ENCODE measurements at places on chromosomes 3 and 15. TPM values are rescaled to one million over a fixed set of nuclear protein-coding genes. Genes with fewer than 3 reads are reported as not detected.

DNA sequence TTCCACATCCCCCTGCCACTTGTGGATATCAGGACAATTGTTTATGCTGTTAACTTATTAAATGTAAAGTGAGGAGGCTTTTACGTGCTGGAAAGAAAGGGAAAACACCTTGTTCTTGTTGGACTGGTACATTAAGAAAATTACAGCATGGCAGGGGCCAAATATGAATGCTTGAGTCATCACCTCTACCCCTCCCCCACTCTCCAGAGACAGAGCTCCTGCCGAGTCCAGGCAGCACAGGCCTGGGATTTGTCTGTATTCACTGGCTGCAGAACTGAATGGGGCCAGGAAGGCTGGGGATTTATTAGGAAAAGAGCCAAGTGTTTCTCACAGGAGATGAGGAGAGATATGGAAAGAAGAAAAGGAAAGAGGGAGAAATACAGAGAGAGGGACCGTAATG, 308.9 kb downstream of the EPHB1 start:
- no peak for DNase-seq
- H3K27me3 ChIP-seq = no peaks in the 10 kb centered on the region
- no peak overlapping the region for H3K4me3 ChIP-seq
- H3K36me3 ChIP-seq = no peaks in the 10 kb centered on the region

GRCh38 chr3:94776401-94776915, 713.6 kb downstream of the NSUN3 start:
- no peaks in the 10 kb centered on the region for H3K36me3 ChIP-seq
- no peak for DNase-seq
- H3K27me3 ChIP-seq = no peaks in the 10 kb centered on the region
- H3K4me3 ChIP-seq = no peak overlapping the region

DNA sequence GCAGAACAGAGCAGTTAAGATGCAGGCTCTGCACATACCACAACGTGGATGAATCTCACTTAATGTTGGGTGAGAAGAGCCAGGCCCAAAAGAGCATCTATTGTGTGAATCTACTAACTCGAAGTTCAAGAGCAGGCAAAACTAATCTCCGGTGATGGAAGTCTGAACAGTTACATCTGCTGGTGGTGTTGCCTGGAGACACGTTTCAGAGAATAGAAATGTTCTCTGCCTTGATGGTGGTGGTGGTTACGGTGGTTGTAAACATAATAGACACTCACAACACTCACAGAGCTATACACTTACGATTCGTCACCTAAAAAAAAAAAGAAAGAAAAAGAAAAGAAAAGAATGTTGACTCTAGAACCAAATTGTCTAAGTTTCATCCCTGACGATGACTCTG, 86.8 kb downstream of the LIPC start:
- DNase-seq = no peak
- H3K4me3 ChIP-seq = no peak overlapping the region
- no peaks in the 10 kb centered on the region for H3K27me3 ChIP-seq
- H3K4me1 ChIP-seq = peaks cover 38% of the 10 kb centered on the region
- H3K27ac ChIP-seq = no peak overlapping the region

GRCh38 chr3:123123716-123124616, 57.1 kb downstream of the PDIA5 start:
- H3K27me3 ChIP-seq = no peaks in the 10 kb centered on the region
- peaks cover 36% of the 10 kb centered on the region for H3K36me3 ChIP-seq
- H3K4me3 ChIP-seq = no peak overlapping the region
- H3K27ac ChIP-seq = no peak overlapping the region

GRCh38 chr3:112043621-112044201, 9.2 kb downstream of the TMPRSS7 start:
- peaks cover 2% of the 10 kb centered on the region for H3K27me3 ChIP-seq
- H3K36me3 ChIP-seq = no peaks in the 10 kb centered on the region
- peak; percentile 68 for DNase-seq
- no peak overlapping the region for H3K27ac ChIP-seq
- no peaks in the 10 kb centered on the region for H3K4me1 ChIP-seq

The OXSM gene
- total RNA-seq = 11.0 TPM

DNA sequence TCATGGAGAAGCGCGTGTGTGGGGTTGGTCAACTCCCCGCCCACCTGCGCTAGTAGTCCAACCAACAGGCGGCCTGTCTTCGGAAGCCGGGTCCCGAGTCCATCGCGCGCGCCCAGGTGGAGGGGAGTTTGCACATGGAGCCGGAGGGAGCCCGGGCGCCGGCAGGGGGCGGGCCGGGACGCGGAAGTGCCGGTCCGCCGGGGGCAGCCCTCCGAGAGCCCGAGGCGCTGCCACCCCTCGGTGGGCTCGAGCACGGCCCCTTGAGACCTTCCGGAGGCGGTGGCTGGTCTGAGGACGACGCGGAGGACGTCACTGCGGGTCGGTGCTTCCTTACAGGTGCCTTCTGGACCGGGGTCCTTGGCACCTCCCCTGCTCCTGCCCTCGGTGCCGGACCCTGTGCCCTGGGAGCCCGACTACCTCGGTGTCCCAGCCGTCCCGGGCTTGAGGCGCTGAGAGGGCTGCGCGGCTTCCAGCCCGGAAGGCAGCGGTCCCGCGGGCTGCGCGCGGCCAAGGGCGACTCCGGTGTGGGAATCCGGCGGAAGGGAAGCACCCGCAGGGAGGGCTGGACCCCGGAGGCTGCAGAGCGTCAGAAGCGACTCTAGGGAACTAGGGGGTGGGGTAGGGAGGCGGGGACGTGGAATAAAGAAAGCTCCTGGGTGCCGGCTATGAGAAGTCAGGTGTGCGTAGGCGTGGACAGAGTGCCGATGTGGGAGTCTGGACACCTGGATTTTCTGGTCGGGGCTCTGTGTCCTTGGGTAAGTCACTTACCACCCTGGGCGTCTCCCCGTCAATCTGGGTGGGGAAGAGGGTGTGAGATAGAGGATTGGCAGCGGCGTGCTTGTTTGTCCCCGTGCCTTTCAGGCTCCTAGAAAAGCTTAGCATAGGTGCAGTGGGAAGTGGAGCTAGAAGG, 212.3 kb downstream of the FGF12 start:
- peak overlapping the region; percentile 36 for H3K4me3 ChIP-seq
- H3K27me3 ChIP-seq = peaks cover 29% of the 10 kb centered on the region
- H3K4me1 ChIP-seq = peaks cover 12% of the 10 kb centered on the region

- H3K27ac ChIP-seq = no peak overlapping the region
- no peak overlapping the region for H3K4me3 ChIP-seq
- H3K27me3 ChIP-seq = no peaks in the 10 kb centered on the region
- no peak for DNase-seq
- H3K4me1 ChIP-seq = no peaks in the 10 kb centered on the region
Observed at GRCh38 chr3:133828576-133829309, 23.1 kb downstream of the SRPRB start.

The HIGD1A gene
- total RNA-seq = 71.8 TPM

GRCh38 chr3:68963891-68964290, 31.5 kb upstream of the TAFA4 start:
- DNase-seq = peak; percentile 57
- peaks cover 3% of the 10 kb centered on the region for H3K4me1 ChIP-seq
- no peaks in the 10 kb centered on the region for H3K27me3 ChIP-seq
- H3K27ac ChIP-seq = peak overlapping the region; percentile 55
- no peak overlapping the region for H3K4me3 ChIP-seq

GRCh38 chr3:182596676-182597410, 196.5 kb upstream of the ATP11B start:
- no peak overlapping the region for H3K4me3 ChIP-seq
- H3K4me1 ChIP-seq = no peaks in the 10 kb centered on the region
- no peaks in the 10 kb centered on the region for H3K27me3 ChIP-seq
- DNase-seq = no peak
- no peak overlapping the region for H3K27ac ChIP-seq

DNA sequence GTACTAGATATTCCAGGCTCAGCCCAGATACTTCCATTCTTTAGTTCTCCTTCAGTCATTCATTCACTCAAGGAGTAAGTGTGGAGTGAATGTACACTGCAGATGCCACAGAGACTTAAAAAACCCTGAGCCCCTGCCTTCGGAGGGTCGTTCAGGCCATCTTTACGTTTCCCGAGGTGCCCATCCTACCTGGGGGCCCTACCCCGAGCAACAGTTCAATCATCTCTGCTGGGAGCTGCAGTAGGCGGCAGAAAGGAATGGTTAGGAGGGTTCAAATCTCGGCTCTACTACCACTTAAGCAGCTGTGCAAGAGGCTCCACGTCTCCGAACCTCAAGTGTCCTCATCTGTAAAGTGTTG, 613 bp downstream of the SEC13 start:
- peak overlapping the region; percentile 95 for H3K4me3 ChIP-seq
- no peaks in the 10 kb centered on the region for H3K27me3 ChIP-seq
- peak overlapping the region; percentile 88 for H3K27ac ChIP-seq
- peaks cover 33% of the 10 kb centered on the region for H3K36me3 ChIP-seq
- no peak for DNase-seq
- H3K4me1 ChIP-seq = peaks cover 13% of the 10 kb centered on the region

DNA sequence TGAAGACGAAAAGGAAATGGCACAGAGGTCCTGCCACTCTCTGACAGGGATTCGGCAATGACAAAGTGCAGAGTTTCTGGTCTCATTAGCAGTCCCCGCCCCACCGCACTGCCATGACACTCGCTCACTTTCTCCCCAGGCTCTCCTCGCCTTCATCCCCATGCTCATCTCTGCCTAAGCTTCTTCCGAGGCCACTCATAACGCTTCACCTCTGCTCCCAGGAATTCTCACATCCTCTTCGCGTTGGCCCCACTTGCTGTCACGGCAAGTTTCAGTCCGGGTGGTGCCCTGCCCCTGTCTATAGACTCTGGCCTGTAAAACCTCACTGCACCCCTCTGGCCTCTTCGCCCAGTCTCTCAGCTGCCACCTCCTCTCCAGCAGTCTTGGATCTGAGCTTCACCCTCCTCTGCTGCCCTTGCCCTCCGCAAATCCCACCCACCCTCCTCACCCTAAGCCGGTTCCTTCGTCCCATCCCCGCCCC, 654 bp downstream of the RUBCN start:
- H3K27me3 ChIP-seq = no peaks in the 10 kb centered on the region
- peaks cover 16% of the 10 kb centered on the region for H3K4me1 ChIP-seq
- peak overlapping the region; percentile 33 for H3K27ac ChIP-seq

The CCDC54 gene
- not detected for total RNA-seq

The SLC9C1 gene
- total RNA-seq = 1.2 TPM

DNA sequence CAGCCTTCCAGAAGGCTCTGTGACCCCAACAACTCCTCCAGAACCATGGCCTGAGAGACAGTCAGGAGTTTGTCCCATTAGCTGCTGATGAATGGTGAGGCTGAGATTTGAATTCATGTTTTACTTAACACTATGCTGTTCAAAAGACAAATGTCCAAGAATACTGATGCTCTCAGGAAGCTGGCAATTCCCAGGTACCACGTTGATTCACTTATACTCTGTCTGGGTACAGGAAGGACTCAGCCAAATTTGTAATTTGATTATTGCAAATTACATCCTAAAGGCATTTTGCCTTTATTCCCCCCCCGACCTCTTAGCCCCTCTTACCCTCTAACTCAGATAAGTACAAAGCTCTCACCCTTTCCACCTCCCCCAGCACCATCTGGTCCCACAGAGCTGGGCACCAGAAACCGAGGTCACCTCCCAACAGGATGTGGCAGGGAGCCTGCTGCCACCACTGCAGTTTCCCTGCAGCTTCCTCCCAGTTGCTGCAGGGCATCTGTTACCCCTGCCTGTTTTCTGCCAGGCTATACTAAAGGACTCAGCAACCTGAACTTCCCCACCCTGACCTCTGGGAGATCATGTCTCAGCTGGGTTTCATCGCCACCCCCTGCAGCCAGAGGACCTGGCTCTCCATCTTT, 33.6 kb downstream of the EAF1 start:
- no peak overlapping the region for H3K4me3 ChIP-seq
- H3K27me3 ChIP-seq = no peaks in the 10 kb centered on the region
- no peaks in the 10 kb centered on the region for H3K4me1 ChIP-seq
- peaks cover 15% of the 10 kb centered on the region for H3K36me3 ChIP-seq
- no peak overlapping the region for H3K27ac ChIP-seq
- DNase-seq = no peak

DNA sequence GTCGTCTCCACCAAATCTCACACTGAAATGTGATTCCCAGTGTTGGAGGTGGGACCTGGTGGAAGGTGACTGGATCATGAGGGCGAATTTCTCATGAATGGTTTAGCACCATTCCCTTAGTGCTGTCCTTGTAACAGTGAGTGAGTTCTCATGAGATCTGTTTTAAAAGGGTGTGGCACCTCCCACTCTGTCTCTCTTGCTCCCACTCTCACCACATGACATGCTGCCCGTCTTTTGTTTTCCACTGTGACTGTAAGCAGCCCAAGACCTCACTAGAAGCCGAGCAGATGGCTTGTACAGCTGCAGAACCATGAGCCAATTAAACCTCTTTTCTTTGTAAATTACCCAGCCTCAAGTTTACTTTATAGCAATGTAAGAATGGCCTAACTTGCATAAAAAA, 21.2 kb downstream of the RAD18 start:
- H3K36me3 ChIP-seq = peaks cover 17% of the 10 kb centered on the region
- H3K4me3 ChIP-seq = no peak overlapping the region
- H3K27ac ChIP-seq = no peak overlapping the region
- no peaks in the 10 kb centered on the region for H3K4me1 ChIP-seq

GRCh38 chr3:101635954-101636798, 40.8 kb downstream of the ZBTB11 start:
- peak; percentile 22 for DNase-seq
- H3K27me3 ChIP-seq = no peaks in the 10 kb centered on the region
- no peaks in the 10 kb centered on the region for H3K36me3 ChIP-seq
- peaks cover 2% of the 10 kb centered on the region for H3K4me1 ChIP-seq
- no peak overlapping the region for H3K27ac ChIP-seq
- H3K4me3 ChIP-seq = no peak overlapping the region

DNA sequence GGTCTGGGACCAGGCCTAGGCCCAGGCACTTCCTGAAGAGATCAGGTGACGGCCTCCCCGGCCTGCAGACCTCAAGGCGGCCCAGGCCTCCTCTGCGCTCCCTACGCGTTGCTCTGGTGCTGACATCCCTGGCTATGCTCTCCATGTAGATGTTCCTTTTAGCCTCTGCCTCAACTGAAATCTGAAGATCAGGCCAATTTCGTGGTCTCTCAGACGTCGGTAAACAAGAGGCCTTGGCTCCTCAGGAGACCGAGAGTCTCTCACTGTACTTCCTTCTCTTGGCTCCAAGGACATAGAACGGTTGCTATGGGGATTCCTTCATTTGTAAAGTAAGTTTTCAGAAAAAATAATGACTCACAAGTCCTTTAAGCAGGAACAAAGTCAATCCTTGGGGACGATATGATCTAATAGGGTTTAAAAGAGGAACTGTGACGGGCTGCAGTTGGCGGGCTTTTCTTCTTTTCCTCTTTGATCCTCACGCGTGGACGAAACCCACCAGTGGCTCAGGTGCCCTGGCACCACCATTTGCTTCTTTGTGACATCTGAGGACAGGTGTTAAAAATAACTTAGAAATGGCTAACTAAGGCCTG, 55.6 kb upstream of the CGNL1 start:
- peak; percentile 96 for DNase-seq
- H3K36me3 ChIP-seq = no peaks in the 10 kb centered on the region
- H3K27ac ChIP-seq = peak overlapping the region; percentile 70
- H3K4me1 ChIP-seq = peaks cover 59% of the 10 kb centered on the region

- H3K36me3 ChIP-seq = no peaks in the 10 kb centered on the region
- no peak overlapping the region for H3K4me3 ChIP-seq
- no peak overlapping the region for H3K27ac ChIP-seq
- H3K4me1 ChIP-seq = peaks cover 22% of the 10 kb centered on the region
Observed at GRCh38 chr3:187943677-187944389, 198.6 kb upstream of the BCL6 start.
